ENCODE measurements at places on chromosomes 12 and 14.

- no peak for DNase-seq
Measured at GRCh38 chr12:79406993-79407392, 283.8 kb downstream of the PAWR start.

- DNase-seq = no peak
Measured at GRCh38 chr14:60760209-60760608, 25.6 kb downstream of the MNAT1 start.

DNA sequence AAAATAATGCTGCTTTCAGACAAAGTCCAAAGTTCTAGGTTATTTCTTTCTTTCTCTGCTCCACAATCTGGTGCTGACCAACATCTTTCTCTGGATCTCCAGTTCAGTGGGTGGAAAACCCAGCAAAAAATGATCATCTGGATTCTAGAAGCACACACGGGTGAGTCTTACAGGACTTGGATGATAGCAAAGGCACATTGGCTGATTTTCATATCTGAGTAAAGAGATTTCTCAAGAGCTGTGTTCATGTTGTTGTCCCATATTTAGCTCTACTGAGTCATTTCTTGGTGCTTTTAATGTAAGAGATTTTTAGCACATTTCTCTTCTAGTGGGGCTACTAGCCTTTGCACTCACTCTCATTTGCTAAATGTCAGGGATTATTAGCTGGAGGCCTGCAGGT, 336.7 kb downstream of the GALC start:
- no peak for DNase-seq

DNA sequence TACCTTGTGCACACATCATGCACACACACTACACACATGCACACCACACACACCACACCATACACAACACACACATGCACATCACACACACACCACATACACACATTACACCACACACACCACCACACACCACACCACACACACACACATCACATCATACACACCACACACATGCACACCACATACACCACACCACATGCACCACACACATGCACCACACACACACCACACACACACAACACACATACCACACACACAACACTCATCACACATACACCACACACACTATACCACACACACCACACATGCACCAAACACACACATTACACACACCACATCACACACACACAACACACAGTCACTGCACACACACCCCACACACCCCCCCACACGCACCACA, 38.1 kb downstream of the SDR9C7 start:
- DNase-seq = no peak

- DNase-seq = no peak
Measured at GRCh38 chr12:21615431-21615830, 10.8 kb upstream of the GYS2 start.

GRCh38 chr14:68309616-68310015, 483.3 kb downstream of the ZFP36L1 start:
- no peak for DNase-seq

- no peak for DNase-seq
Measured at GRCh38 chr12:79016181-79016580, 151.6 kb downstream of the SYT1 start.

DNA sequence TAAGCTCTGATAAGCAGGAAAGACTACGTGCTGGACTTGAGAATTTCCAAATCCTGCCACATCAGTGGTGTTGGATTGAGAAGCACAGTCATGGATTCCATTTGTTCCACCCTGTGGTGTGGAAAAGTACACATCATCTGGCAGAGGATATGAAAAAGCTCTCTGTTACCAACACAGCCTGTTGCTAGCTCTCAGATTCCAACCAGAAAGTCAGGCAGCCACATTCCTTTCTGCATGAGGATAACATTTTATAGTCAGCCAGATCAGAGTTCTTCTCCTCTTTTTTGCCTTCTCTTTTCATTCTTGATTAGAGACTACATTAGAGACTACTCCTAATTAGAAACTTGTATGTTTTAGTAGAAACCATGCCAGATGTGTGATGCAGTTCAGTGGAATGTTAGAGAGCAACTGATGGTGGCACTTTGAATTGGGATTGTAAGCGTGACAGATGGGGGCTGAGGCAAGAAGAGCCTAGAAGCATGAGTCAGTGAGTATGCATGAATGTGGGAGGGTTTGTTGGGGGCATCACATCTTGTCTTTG, 61.2 kb upstream of the STXBP6 start:
- no peak for DNase-seq

GRCh38 chr14:50082308-50082742, 34.0 kb downstream of the VCPKMT start:
- no peak for DNase-seq

DNA sequence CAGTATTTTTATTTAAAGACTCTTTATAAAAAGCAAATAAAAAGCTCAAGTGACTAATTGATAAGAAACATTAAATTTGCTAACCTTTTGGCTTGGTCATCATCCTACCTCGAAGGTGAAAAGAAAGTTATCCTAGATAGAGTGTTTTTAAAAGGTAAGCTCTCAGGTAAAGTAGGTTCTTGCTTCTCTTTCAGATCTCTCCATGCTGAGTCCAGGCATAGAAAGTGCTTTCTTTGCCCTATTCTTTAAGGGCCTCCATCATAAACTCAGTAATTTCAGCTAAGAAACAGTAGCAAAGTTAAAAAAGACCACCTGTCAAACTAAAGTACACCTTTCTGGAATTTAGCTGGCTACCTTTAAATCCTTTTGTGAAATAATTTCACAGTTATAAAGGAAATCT, 20.6 kb upstream of the ANHX start:
- DNase-seq = no peak

DNA sequence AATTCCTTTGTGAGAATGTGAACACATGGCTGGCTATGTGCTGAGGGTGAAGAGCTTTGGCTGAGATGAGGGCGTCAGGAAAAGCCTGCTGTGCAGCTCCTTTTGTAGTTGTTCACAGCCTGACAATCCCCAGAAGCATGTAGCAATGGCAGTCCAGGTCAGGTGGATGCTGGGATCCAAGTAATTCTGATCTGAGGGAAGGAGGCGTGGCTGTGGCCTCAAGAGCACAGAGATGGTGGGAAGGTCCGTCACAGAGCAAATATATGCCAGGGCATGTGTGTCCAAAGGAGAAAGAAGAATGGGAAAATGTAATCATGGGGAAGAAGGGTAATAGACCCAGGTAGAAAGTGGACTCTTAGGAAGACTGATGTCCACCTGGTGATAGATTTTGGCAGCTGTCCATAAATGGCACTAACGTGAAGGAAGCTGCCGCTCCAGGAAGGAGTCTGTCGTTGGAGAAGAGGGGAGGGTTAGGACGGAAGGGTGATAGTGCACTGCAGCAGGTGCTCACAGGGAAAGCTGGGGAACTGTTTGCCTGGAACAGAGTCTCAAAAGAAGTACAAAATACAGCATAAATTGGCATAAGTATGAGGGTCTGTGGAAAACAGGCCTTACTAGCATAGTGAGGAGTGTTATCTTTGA, 13.8 kb downstream of the MGST1 start:
- DNase-seq = no peak

DNA sequence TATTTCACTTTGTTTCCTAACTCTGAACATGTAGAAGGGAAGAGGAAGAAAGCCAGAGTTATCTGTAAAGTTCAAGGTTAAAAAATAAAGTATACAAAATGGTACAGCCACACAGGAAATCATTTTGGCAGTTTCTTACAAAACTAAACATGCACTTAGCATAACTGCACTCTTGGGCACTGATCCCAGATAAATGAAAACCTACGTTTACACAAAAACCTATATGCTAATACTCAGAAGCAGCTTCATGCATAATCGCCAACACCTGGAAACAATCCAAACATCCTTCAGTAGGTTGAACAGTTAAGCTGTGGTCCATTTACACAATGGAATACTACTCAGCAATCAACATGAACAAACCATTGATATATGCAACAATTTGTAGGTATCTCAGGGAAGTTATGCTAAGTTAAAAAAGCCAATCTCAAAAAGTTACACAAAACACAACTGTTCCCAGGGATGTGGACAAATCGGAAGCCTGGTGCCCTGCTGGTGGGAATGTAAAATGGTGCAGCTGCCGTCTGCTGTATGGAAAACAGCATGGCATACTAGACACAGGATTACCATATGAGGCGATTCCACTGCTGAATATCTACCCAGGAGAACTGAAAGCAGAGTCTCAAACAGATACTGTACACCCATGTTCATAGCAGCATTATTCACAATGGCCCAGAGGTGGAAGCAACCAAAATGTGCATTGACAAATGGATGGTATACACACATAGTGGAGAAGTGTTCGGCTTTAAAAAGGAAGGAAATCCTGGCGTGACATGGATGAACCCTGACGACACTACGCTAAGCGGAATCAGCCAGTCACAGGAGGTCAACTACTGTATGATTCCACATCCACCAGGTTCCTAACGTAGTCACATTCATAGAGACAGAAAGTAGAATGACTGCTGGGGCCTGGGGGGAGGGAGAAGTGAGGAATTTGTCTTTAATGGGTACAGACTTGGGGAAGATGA, 37.7 kb downstream of the NRDE2 start:
- no peak for DNase-seq

- no peak for DNase-seq
Measured at GRCh38 chr12:123744836-123745235, 17.3 kb upstream of the DNAH10 start.

GRCh38 chr14:89509891-89510290, 92.9 kb upstream of the FOXN3 start:
- DNase-seq = no peak

DNA sequence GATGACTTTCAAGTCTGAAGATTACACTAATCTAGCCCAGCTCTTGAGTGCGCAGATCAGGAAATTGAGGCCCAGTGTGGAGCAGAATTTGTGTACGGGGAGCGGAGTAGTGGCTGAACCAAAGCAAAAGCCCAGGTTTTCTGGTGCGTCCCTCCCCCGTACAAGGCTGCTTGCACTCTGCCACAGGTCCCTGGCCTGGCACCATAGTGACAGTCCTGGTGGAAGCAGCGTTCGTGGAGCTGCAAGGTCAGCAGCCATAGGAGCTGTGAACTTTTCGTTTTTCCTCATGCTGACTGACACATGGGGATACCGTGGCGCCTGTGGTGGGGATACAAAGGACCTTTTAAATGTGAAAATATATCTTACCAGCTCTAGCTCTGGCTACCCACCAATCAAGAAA, 1.7 kb downstream of the EVL start:
- DNase-seq = no peak

DNA sequence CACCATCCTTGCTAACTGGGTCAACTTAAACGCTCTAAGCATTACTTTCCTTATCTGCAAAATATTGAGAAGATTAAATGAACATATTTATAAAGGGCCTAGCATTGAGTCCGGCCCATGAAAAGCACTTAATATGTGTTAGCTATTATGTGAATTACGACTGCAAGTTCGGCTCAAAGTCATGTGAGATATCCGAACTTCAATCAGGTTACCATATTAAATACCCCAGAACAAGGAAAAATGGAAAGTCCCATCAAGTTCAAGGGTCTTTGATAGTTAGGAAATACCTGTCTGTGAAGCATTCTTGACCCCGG, 487 bp upstream of the NRDE2 start:
- no peak for DNase-seq

GRCh38 chr12:50058743-50059312, 1.4 kb downstream of the ASIC1 start:
- no peak for DNase-seq

- DNase-seq = no peak
Measured at GRCh38 chr12:120678572-120678971, 8.4 kb upstream of the MLEC start.

DNA sequence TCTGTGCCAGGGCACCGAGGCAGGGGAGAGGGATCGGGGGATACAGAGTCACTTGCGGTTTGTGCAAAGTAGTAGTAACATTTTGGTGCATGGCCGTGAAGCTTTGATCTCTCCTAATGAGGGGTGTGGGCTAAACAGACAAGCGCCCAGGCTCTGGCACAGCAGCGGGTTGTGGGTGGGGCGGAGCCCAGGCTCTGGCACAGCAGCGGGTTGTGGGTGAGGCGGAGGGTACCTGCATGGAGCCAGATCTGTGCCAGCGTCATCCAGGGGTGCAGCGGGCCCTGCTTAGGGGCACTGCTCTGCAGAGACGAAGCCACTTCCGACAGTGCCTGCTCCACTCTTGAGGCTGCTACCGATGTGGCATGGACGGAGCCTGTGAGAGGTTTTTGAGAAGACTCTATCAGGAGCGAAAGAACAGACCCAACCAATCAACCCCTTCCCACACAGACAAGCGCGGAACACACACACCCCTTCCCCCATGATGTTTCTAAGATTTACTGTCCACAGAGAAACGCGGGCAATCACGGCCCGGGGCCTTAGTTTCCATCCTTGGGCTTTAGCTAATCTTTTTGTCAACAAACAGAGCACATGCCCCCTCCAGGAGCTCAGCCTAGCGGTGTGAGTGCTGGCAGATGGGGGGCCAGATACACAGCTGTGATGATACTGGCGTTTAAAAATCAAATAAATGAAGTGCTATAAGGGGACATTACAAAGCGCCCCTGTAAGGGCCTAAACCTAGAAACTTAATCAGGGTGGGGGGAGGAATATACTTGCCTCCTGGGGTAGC, 196.6 kb downstream of the CALM1 start:
- no peak for DNase-seq

DNA sequence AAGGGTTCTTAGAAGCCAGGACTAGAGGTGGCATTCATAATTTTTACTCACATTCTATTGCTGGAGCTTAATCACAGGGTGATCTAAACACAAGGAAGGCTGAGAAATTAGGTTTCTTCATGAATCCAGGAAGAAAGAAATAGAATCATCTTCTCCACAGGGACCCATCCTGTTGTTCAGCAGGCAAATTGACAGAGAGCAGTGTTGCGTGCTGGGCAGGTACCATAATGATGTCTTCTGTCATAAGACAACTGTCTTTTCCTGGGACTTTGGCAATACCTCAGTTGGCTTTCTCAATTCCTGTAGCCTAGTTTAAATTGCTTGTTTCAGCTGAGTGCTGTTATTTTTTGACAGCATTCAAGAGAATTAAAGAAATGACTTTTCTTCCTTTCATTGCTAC, 468.0 kb upstream of the SYT1 start:
- no peak for DNase-seq

GRCh38 chr14:30211326-30211725, 283.7 kb upstream of the PRKD1 start:
- no peak for DNase-seq

- no peak for DNase-seq
Measured at GRCh38 chr12:83864054-83864453, 1048.5 kb downstream of the SLC6A15 start.

GRCh38 chr12:131436922-131437705, 273.8 kb upstream of the SFSWAP start:
- no peak for DNase-seq

GRCh38 chr14:38211255-38211735, 3.6 kb downstream of the SSTR1 start:
- DNase-seq = no peak

DNA sequence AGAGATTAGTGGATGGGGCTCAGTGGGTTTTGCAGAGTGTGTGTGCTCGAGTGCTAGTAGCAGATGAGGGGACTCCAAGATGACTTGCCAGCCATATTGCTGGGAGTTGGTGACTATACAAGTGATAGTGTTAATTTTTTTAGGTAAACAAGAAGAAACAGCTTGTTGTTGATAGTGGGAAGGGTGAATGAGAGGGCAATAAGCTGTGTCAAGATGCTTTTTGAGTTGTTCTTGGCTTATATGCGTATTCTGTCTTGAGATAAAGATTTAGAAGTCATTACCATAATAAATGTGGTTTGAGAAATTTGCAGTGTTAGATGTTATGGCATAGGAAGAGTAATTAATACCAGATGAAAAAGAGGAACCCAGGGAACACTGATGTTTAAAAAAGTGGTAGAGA, 75.3 kb downstream of the RCOR1 start:
- no peak for DNase-seq

Measured in activated CD4-positive, alpha-beta T cell treated with anti-CD3 and anti-CD28 coated beads for 1 hour (primary cell).